Activated T-helper 2 cell treated with anti-CD3 and anti-CD28 coated beads, Interferon-gamma antibody, Interleukin-2, Interleukin-4, amounts not matched to agents 10 μg/mL and 5 μg/mL and 100 μg/mL, durations not matched to agents 14 hours and 24 hours and 36 hours (primary cell): ENCODE measurements at places on chromosomes 11 and 22. TPM values are rescaled to one million over a fixed set of nuclear protein-coding genes. Genes with fewer than 3 reads are reported as not detected.

Gene OR5AS1
- not detected in 2 replicates for total RNA-seq

Gene MGAT3
- total RNA-seq = 0.11 and 0.21 TPM in 2 replicates

Gene OPCML
- total RNA-seq = not detected in 2 replicates

Gene SLC15A3
- total RNA-seq = 2.1 and 2.2 TPM in 2 replicates

Gene STIM1
- 77.6 and 78.0 TPM in 2 replicates for total RNA-seq

Gene KCNK4
- total RNA-seq = not detected in 2 replicates

Gene NUDT22
- 72.8 and 77.0 TPM in 2 replicates for total RNA-seq

Gene MIAT
- total RNA-seq = 11.9 and 13.0 TPM in 2 replicates

Gene TBX1
- total RNA-seq = 0.09 and 0.32 TPM in 2 replicates

Gene NPAS4
- 0.09 and 0.16 TPM in 2 replicates for total RNA-seq

Gene MMP8
- total RNA-seq = not detected in 2 replicates

Gene TSSK2
- total RNA-seq = not detected in 2 replicates

Gene DGCR6
- 0.87 and 1.2 TPM in 2 replicates for total RNA-seq

Gene CAPN1
- 143 and 144 TPM in 2 replicates for total RNA-seq

Gene HOATZ
- total RNA-seq = not detected in 2 replicates

Gene SMC1B
- total RNA-seq = 0.50 and 0.80 TPM in 2 replicates

Gene PKDREJ
- total RNA-seq = not detected in 2 replicates

Gene CADM1
- 1.7 and 2.9 TPM in 2 replicates for total RNA-seq

Gene MTCH2
- 124 and 131 TPM in 2 replicates for total RNA-seq

Gene MEI1
- 24.6 and 26.1 TPM in 2 replicates for total RNA-seq

Gene ACR
- total RNA-seq = not detected in 2 replicates

Gene BBS1
- total RNA-seq = 12.6 and 14.9 TPM in 2 replicates

Gene OR2D2
- 0.94 and 1.4 TPM in 2 replicates for total RNA-seq

Gene ALG8
- 58.6 and 70.1 TPM in 2 replicates for total RNA-seq

Gene OR2AG1
- total RNA-seq = not detected in 2 replicates

Gene RTN4R
- 1.9 and 2.2 TPM in 2 replicates for total RNA-seq

Gene TSGA10IP
- total RNA-seq = not detected in 2 replicates

Gene NXPE2
- total RNA-seq = not detected in 2 replicates

Gene SYT9
- not detected in 2 replicates for total RNA-seq

Gene C11orf87
- total RNA-seq = not detected in 2 replicates

Gene TMEM191B
- 0.37 and 0.62 TPM in 2 replicates for total RNA-seq

Gene CDON
- 3.2 and 3.5 TPM in 2 replicates for total RNA-seq

Gene TPBGL
- 0.25 and 0.32 TPM in 2 replicates for total RNA-seq

Gene APOBEC3B
- 17.0 and 17.2 TPM in 2 replicates for total RNA-seq

Gene SLC22A25
- total RNA-seq = not detected in 2 replicates

Gene MMP11
- total RNA-seq = 0.87 and 1.0 TPM in 2 replicates

Gene ANO3
- not detected in 2 replicates for total RNA-seq

Gene PNPLA5
- total RNA-seq = not detected in 2 replicates

Gene PKNOX2
- total RNA-seq = not detected in 2 replicates

Gene OR52I1
- total RNA-seq = not detected in 2 replicates

Gene GGT5
- total RNA-seq = 0.05 TPM in 1 of 2 replicates, not detected in the other

Gene BAIAP2L2
- total RNA-seq = 0.09 and 0.34 TPM in 2 replicates

Gene MS4A4A
- not detected in 2 replicates for total RNA-seq

Gene SMTNL1
- not detected in 2 replicates for total RNA-seq

Gene PRR5
- 19.8 TPM in 2 replicates for total RNA-seq

Gene OR10A2
- 0.02 TPM in 1 of 2 replicates, not detected in the other for total RNA-seq

Gene TIMM8B
- total RNA-seq = 72.6 and 77.5 TPM in 2 replicates

Gene OOSP2
- not detected in 2 replicates for total RNA-seq

Gene SREBF2
- 191 and 202 TPM in 2 replicates for total RNA-seq

Gene MUC6
- total RNA-seq = not detected in 2 replicates

Gene HBG2
- not detected in 2 replicates for total RNA-seq

Gene RASSF10
- not detected in 2 replicates for total RNA-seq

Gene CNIH2
- total RNA-seq = 0.91 and 1.5 TPM in 2 replicates

Gene LMNTD2
- 1.1 and 1.3 TPM in 2 replicates for total RNA-seq

Gene SOX10
- not detected in 2 replicates for total RNA-seq

Gene CNGA4
- total RNA-seq = not detected in 2 replicates

Gene PHF21B
- 0.30 and 1.2 TPM in 2 replicates for total RNA-seq

Gene MUC5AC
- not detected in 2 replicates for total RNA-seq

Gene C11orf16
- total RNA-seq = not detected in 2 replicates
